ENCODE measurements at places on chromosomes 7 and 10.

DNA sequence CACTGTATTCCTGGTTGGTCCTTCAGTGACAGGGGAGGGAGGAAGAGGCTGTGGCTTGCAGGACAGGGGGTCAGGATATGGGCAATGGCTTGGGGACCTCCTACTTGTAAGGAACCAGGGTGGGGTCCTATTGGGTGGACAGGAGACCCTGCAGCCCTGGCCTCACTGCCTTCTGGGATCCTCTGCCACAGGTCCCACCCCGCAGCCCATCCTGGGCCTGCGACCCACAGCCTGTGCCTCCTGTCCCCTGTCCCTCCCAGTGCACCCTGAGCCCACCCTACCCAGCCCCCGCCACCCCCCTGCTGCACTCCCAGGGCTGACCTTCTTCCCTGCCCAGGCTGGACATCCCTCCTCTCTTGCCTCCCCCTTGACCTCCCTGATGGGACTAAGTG lies 58.7 kb upstream of the MYL10 start:
- DNase-seq: no peak

DNA sequence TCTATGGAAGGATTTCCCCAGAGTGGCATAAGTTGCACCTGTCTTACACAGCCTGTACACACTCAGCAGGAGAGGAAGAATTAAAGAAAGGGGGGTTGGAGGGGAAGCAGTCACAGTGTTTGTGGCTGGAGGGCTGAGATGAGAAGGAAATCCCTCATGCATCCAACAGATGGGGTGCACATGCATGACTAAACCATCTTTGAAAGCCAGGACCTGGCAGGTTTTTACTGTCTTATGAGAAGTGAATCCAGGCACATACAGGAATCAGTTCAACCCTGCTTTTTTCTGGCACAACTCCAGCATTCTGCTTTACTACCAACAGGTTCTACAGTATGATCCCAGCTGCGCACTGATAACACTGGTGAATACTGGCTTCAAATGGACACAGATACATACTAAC lies 107.7 kb downstream of the CACNA2D1 start:
- DNase-seq: no peak

GRCh38 chr10:86992456-86992855 lies 24.2 kb downstream of the ADIRF start:
- DNase-seq: no peak

- no peak for DNase-seq
Observed at GRCh38 chr7:92955081-92955480, 118.7 kb upstream of the CDK6 start.

GRCh38 chr10:131099028-131099726 lies 212.3 kb downstream of the TCERG1L start:
- DNase-seq: no peak

DNA sequence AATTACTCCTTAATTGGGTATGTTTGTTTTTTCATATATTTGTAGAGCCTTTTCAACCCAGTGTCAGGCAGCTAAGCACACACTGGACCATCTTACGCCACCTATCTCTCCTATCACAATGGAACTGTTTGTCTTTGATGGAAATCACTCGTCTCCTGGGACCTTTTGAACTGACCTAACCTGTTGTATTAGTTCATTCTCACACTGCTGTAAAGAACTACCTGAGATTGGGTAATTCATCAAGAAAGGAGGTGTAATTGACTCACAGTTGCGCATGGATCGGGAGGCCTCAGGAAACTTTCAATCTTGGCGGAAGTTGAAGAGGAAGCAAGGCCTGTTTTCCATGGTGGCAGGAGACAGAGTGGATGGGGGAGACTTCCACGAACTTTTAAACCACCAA lies 182.0 kb downstream of the TCERG1L start:
- no peak for DNase-seq

GRCh38 chr7:38840736-38841460 lies 68.1 kb downstream of the VPS41 start:
- no peak for DNase-seq

GRCh38 chr7:98729121-98729520 lies 112.0 kb downstream of the NPTX2 start:
- no peak for DNase-seq

GRCh38 chr10:64379898-64380297 lies 858.7 kb downstream of the REEP3 start:
- DNase-seq: no peak

DNA sequence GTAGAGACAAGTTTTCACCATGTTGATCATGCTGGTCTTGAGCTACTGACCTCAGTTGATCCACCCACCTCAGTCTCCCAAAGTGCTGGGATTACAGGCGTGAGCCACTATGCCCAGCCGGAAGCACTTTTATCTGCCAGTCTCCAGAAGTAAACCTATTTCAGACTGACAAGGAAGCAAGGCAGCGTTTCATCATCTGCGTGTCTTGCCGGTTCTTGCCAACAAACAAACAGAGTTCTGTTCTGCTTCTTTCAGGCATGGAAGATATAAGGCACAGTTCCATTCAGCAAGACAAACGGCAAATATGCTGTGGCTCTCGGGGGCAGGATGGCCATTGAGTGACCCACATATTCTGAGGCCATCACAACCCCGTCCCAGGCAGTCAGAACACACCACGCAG lies 15.5 kb upstream of the LARP4B start:
- DNase-seq: no peak

DNA sequence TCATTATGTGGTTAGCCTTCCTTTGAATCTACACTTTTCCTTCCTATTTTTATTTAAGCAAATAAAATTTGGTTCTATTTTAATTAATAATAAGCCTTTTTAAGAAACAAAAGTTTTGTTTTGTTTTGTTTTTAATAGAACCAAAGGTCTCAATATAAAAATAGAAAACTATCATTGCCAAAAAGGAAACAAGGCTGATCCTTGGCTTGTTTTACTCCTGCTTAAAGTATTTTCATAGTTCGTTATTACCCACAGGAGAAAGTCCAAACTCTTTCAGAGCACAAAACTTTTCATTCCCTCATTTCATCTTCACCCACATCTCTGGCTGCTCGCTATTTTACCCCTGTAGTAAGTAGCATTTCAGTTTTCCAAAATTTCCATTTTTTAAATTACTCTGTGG lies 374.8 kb downstream of the SEMA3D start:
- DNase-seq: no peak

- DNase-seq: no peak
Observed at GRCh38 chr7:118938845-118939244, 714.3 kb downstream of the ANKRD7 start.

DNA sequence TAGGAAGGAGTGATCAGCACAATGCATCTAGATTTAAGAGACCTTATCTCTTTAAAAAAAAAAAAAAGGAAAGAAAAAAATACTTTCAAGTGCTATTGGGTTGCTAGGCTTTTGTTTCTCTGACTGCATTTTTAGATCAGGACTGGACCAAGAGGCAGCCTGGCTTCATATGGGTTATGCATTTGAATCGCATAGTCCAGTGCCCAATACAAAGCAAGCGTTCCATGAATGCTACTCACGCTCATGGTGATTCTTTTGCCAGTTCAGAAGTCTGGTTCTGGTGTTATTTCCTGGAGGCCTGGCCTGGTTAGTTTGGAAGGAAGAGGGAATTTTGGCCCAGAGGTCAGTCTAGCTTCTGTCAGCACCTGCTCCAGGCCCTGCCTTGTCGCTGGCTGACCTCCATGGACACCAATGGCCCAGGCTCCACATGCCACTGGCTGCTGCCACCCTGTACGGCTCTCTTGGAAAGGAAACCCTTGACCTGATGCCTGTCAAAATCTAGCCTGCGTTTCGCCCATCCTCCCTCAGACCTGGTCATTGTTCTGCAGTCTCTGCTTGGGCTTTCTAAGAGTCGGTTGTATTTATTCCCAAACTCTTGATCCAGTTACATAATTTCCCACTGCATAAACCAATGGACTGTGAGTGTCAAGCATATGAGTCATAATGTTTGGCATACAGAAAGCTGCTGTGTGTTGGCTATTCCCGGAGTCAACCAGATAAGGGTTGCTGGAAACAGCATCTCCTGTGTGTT lies 74.3 kb upstream of the MKX start:
- no peak for DNase-seq

GRCh38 chr7:35604595-35604994 lies 90.3 kb downstream of the HERPUD2 start:
- DNase-seq: no peak

GRCh38 chr7:40796723-40797122 lies 661.9 kb downstream of the SUGCT start:
- no peak for DNase-seq

GRCh38 chr10:35225204-35225603 lies 98.6 kb downstream of the CREM start:
- DNase-seq: no peak
